Activated CD4-positive, alpha-beta T cell treated with anti-CD3 and anti-CD28 coated beads, Interleukin-2, Interleukin-6, amounts not matched to agents 100 ng/mL and 50 ng/mL, durations not matched to agents 16 hours and 8 hours (primary cell): ENCODE measurements at places on chromosomes 4 and X.
A peak's percentile ranks its signal among the peaks of the same experiment; 100 is the strongest.

GRCh38 chrX:53115550-53115874 is 21.6 kb downstream of the KANTR start:
- no peak for DNase-seq

DNA sequence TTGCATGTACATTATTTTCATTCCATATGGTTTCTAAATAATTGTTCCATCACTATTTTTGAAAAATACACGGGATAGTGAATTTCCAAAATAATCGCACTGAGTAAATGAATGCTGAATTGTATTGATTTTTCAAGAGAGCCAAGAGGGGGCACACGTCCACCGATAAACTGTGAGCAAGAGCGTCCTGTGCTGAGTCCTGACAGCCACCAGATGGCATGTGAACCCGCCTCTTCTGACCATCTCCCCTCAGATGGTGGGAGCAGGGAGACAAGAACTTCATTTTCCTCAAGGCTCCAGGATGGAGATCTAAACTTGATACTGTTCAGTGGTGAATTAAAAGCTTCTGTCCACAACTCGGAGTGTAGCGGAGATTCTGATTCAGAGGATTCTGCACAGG is 30.6 kb upstream of the IL9R start:
- DNase-seq: peak; percentile 43

DNA sequence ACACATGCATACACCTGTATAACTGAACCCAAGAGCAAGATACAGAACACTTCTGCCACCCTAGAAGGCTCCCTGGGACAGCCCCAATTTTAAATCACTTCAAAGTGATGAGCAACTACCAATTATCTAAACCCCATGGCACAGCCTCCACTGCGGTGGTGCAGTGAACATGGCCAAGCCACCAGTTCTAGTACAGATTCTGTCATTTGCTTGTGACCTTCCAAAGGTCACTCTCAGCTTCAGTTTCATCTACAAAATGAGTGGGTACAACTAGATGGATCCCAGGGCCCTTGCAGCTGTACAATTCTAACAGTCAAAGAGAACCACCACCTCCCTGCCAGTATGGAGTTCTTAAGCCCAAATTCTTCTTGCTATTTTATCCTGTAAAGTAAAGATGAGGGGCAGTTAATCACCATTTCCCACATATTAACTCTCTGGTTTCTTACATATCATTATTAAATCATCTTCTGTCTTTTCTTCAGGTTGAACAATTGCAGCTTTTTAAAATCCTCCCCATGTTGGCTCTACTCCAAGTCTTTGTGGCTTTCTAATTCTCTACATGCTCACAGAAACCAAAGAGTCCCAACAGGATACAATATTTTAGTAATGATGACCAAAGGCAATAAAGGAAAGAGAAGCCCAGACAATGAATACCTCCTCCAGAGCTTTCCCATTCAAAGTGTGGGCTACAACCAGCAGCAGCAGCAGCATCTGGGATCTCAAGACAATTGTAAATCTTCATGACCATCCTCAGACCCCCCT is 39.0 kb upstream of the GPM6B start:
- no peak for DNase-seq

DNA sequence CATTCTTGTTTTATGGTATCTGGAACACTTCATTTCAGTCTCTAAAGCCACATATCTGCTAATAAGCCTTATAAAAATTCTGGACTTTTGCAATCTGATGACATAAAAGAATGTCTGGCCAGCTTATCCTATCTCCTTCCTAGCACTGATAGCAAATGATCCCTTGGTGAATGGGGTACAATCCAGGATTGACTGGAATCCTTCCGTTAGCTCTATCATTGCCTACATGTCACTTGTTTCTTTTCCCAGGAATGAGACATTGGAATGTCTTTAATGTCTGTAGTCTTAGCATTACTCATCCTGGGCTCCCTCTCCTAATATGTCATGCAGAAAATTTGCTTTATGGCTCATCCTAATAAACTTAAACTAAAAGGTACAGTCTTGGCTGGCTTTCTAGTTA is 14.8 kb upstream of the PABPC4L start:
- no peak for DNase-seq

DNA sequence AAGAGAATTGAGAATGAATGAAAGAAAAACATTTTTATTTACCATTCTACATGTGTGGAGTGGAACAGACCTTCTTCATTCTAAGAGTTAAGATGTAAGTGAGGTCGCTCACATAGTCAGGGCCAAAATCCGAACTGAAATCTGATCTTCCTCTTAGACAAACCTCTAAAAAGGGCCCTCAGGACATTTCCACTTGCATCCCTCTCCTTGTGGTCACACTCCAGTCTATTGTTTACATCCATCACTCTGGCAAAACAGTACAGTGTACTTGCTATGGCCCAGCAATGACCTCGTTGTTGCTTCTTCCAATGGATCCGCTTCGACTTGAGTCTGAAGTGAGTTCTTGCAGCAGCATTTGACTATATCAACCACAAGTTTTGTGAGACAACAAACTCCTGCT is 54.2 kb downstream of the MOSPD2 start:
- no peak for DNase-seq

DNA sequence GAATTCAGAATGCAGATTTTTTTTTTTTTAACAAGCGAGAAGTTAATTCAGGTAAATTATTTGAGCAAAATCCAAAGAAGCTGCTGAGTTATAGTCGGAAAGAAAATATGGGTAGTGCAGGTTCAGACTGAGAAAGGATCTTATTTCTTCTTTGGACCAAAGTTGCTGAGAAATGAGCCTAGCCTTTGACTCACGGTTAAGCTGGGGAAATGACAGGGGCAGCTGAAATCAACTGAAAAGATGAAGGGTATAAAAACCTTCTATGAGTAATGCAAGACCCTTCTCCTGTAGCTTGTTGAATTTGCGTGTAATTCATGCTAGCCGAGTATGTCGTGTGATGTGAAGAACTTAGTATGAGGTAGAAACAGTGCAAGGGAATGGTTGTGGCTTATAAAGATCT is 63.0 kb downstream of the KIAA0232 start:
- DNase-seq: no peak

DNA sequence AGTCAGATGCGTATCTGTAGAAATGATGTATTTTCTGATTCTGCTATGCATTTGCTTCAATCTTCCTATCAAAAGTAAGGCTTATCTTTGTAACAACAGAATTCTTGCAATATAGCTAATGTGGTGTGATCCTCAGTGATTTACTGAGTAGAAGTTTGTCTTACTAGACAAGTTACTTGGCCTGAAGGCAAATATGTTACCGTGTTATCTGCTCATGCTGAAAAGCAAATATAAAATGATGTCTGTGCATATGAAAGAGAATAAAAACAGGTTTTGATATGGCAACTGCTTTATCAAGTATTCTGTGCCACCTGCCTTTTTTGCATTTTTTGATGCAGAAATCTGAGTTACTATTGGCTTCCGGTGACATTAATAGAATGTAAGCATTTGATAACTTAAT is 92.6 kb downstream of the TIGD2 start:
- no peak for DNase-seq

DNA sequence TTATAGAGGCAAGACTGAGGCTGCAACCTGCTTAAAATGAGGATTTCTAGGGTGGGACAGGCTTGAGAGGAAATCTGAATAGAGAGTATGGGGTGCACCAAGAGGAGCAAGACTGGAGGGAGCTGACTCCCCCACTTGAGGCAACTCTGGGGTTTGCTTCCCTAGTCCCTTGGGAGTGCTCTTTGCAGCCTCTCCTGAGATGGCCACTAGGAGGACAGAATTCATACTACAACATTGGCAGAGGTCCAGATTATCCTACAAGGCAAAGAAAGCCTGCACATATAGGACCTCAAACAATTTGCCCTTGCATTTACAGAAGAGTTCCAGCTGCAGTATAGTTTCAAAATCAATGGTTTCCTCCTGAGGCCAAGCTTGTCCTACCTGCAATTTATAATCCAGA is 830.9 kb downstream of the TECRL start:
- no peak for DNase-seq

GRCh38 chr4:31949045-31949444 is 1228.9 kb downstream of the PCDH7 start:
- DNase-seq: no peak

GRCh38 chr4:84753321-84753972 is 170.5 kb downstream of the CDS1 start:
- DNase-seq: no peak

DNA sequence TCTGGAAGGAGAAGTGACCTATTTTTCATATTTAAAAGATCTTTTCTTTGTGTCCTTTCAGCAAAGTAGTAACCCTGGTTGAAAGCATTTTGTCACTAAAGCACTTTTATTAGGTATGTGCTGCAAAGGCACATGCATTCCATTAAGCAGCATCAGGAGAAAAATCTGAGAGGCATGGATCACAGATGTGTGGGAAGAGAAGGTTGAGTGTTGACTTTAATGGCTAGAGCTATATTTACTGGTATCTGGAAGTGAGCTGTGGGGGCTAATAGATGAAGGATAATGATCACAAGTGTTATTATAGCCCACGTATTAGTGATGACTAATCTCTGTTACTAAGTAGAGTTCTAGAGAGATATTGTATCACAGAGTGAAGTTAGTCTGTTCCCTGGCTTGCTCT is 1520.7 kb downstream of the ARAP2 start:
- no peak for DNase-seq

GRCh38 chr4:174717828-174718227 is 111.2 kb downstream of the GLRA3 start:
- DNase-seq: no peak

DNA sequence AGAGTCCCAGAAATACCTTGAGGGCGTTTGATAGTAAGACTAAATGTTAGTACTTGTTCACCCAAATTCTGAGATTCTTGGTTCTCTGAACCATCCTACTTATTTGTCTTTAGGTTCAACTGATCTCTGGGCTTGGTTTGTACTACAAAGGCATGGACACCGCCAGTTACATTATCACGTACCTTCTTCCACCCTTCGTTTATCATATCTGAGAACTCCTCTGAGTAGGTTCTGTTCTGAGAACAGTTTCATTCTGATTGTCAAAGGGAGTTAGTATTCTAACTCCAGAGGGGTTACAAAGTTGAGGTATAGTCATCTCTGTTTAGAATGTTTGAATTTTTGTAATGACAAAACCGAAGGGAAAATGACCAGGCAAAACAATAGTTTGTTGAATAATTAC is 19.3 kb downstream of the ZFX start:
- DNase-seq: peak; percentile 84

DNA sequence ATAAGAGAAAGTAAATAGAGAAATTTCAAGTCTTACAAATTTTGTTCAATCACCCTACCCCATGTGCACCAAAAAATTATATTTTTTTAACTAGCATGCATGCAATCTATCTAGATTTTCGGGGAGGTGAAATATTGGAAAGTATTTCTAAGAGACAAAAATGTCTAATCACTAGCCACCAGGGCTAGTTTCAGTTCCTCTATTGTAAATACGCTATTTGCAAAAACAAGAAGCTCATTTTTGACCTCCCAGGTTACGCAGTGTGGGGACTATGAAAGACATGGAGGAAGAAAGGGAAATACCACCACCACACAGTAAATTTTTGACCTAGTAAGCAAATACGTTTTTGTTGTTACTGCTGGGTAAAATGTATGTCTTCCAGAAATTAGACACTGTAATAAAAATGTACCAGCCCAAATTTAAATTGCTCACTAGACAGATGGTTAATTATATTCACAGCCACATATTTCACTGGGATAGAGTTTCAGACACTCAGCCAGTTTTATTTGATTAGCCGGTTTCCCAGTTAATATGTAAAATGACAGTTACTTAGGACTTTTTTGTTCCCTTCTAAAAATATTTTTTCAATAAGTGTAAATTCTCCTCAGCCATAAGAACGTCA is 2.2 kb downstream of the NEXMIF start:
- DNase-seq: no peak

- DNase-seq: no peak
Measured at GRCh38 chr4:139501117-139501516, 47.2 kb downstream of the RAB33B start.

- DNase-seq: no peak
Measured at GRCh38 chr4:20724915-20725314, 24.7 kb downstream of the PACRGL start.

- no peak for DNase-seq
Measured at GRCh38 chr4:139826426-139826825, 160.8 kb downstream of the MGST2 start.

GRCh38 chr4:122038896-122039295 is 87.0 kb upstream of the TRPC3 start:
- DNase-seq: no peak

- no peak for DNase-seq
Measured at GRCh38 chr4:182699795-182700194, 217.4 kb downstream of the DCTD start.

DNA sequence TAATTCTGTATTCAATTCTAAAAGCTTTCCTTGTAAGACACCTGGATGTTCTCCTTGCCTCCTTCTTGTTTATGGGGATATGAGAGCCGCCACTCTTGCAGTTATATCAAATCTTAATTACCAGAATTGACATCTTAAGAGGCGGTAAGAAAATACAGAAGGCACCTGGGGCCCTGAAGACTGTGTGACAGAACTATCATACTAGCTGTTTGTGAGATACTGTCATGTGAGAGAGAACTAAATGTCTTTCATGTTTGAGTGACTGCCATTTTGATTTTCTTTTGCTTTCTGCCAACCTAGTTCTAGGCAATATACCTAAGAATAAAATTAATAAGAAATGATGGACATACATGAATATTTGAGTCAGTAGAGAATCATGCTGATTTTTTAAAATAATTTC is 340.2 kb upstream of the SMIM31 start:
- no peak for DNase-seq

DNA sequence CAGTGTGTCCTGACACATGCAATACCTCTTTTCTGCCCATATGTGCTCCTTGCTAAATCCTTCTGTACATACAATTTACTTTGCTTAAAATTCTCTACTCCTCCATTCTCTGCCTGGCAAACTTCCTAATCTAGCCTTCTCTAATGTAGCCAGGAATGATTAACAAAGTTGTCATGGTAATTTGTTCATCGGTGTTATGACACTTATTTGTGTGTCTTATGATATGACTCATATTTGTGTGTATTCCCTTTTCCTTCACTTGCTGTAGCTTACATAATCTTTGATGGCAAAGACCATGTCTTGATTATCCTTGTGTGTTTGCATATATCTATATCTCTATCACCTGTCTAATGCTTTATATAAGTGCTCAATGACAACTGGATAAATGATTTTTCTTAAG is 133.3 kb downstream of the COL25A1 start:
- no peak for DNase-seq

GRCh38 chrX:140933016-140933415 is 69.4 kb upstream of the SPANXB1 start:
- no peak for DNase-seq

DNA sequence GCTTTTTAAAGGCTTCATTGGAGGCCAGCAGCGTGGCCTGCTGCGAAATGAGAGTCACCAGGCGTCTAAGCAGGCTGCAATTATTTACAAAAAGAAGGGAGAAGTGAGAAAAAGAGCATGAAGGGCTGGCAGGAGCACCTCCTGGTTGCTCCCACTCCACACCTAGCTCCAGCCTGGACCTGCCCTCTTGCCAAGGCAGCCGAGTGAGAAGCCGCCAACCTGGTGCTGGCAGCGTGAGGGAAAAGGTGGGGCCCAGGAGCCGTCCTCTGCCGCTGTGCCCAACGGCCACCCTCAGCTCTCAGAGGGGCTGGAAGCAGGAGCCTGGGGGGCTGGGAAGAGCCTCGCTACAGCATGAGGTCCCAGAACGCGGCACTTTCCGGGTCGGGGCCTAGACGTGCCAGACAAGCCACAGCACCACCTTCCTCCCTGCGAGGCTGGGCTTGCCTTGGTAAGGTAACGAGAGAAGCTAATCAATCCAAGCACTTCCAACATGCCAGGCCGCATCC is 16.3 kb downstream of the SLC6A8 start:
- DNase-seq: no peak
